Gastroesophageal sphincter (tissue), 4 donors: ENCODE measurements at places on chromosomes 12 and 14. TPM values are rescaled to one million over a fixed set of nuclear protein-coding genes. Genes with fewer than 3 reads are reported as not detected.

- ATAC-seq, result no peak
Observed at GRCh38 chr12:116689979-116690744, 47.7 kb downstream of the SPRING1 start.

GRCh38 chr12:70823182-70823976 lies 97.2 kb downstream of the PTPRR start:
- ATAC-seq, result peak; percentile 22

The RERGL gene
- 2.3 TPM for total RNA-seq

GRCh38 chr14:71336489-71337192 lies 429.4 kb downstream of the PCNX1 start:
- ATAC-seq, result no peak

The RAD51B gene
- total RNA-seq, result 7.0 TPM

- no peak for ATAC-seq
Observed at GRCh38 chr12:62291864-62292760, 31.9 kb downstream of the USP15 start.

DNA sequence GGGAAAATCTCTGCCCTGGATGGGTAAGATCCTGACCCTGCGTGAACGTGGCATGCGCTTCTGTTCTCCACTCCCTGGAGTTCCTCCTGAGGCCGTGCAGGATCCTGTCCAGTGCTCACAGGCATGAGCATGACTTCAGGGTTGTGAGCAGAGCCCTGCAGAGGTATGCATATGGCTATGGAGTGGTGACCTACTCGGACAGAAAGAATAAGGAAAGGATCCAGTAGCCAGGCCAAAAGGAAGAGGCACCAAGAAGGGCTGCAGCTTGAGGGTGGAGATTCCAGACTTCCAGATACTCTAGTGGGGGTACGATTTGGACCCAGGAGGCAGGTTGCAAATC lies 20.8 kb upstream of the CD27 start:
- no peak for ATAC-seq

The CBLN3 gene
- 2.8 TPM for total RNA-seq

DNA sequence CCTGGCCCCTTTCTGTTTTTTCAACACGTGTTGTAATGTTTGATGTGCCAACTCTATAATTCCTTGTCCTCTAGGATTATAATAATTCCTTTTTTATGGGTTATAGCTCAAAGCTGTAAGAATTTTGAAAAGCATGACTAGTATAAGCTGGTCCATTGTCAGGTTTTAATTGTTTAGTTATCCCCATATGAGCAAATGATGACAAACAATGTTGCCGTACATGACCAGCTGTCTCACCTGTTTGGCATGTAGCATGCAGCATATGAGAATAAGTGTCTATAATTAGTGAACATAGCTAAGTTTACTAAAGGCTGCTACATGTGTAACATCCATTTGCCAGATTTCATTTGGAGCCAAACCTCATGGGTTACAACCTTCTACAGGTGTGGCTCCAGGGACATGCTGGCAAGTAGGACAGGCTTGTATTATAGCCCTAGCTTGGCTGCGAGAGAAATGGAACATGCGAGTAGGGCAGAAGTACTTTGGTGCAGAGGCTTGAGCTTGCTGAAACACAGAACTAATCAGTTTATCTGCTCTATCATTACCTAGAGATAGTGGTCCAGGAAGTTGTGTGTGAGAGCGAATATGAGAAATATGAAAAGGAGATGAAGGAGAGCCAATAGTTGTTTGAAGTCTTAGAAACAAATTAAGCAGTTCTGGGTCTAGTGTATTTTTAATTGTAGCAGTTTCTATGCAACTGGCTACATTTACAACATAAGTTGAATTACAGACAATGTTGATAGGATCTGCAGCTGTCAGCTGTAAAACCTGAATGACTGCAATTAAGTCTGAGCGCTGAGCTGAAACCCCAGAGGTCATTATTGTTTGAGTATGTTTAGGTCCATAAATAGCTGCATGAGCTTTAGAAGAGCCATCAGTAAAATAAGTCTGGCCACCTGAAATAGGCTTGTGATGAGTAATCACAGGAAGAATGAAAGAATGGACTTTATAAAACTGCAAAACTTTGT lies 22.6 kb upstream of the MAPKAPK5 start:
- no peak for ATAC-seq

- ATAC-seq, result no peak
Observed at GRCh38 chr12:108117902-108118301, 11.2 kb upstream of the WSCD2 start.

The TGM1 gene
- total RNA-seq, result 1.3 TPM

The TCP11L2 gene
- 37.2 TPM for total RNA-seq

DNA sequence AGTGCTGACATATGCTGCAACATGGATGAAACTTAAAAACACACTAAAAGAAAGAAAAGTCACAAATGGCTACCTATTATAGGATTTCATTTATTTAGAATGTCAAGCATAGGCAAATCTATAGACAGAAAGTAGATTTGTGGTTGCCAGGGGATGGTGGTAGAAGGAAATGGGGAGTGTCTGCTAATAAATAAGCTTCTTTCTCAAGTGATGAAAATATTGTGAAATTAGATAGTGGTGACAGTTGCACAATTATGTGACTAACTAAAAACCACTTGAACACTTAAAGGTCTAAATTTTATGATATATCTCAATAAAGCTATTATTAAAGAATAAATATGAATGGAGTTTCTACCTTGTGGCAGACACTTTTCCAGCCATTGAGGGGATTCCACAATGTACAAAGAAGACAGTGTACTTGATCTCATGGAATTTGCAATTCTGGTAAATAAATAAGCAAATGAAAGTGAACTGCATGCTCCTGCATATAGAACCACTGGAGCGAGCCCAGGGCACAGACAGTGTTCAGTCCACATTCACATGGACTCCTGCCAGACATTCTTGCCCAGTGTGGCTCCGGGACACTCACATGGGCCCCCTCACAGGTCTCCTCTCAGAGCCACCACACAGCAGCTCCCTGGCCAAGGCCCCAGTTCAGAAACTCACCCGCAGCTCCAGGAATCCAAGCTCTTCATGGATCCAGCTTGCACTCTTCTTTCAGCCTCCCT lies 107.1 kb upstream of the ARID2 start:
- no peak for ATAC-seq

- peak; percentile 32 for ATAC-seq
Observed at GRCh38 chr12:63844391-63845341, at the start of gene SRGAP1. TSS of gene SRGAP1 (plus strand) at chr12:63844700. CDS start at chr12:63844817, 117 bp downstream.

The ENDOU gene
- 1.9 TPM for total RNA-seq
